Bronchus fibroblast of lung (primary cell): ENCODE measurements at places on chromosomes 16 and 17. TPM values are rescaled to one million over a fixed set of nuclear protein-coding genes. Genes with fewer than 3 reads are reported as not detected.

The ABCC6 gene
- total RNA-seq, result 0.30 TPM in 1 of 2 replicates, not detected in the other

The CDH15 gene
- 0.30 TPM in 1 of 2 replicates, not detected in the other for total RNA-seq

The STX1B gene
- total RNA-seq, result 0.50 and 1.2 TPM in 2 replicates

The CFAP97D1 gene
- total RNA-seq, result not detected in 2 replicates

The CLEC18B gene
- total RNA-seq, result not detected in 2 replicates

The SPATA33 gene
- 5.1 and 7.4 TPM in 2 replicates for total RNA-seq

The CNTD1 gene
- not detected in 2 replicates for total RNA-seq

The KRT39 gene
- not detected in 2 replicates for total RNA-seq

The CD300H gene
- total RNA-seq, result not detected in 2 replicates

The CPHXL2 gene
- not detected in 2 replicates for total RNA-seq

The CMTM2 gene
- total RNA-seq, result not detected in 2 replicates

The C16orf54 gene
- total RNA-seq, result not detected in 2 replicates

The LRRC46 gene
- 0.15 TPM in 1 of 2 replicates, not detected in the other for total RNA-seq

The PRR29 gene
- 0.30 TPM in 1 of 2 replicates, not detected in the other for total RNA-seq

The COX6A2 gene
- total RNA-seq, result not detected in 2 replicates

The CDYL2 gene
- total RNA-seq, result 1.3 and 2.0 TPM in 2 replicates

The DDX28 gene
- total RNA-seq, result 6.4 and 7.7 TPM in 2 replicates

The HOXB5 gene
- total RNA-seq, result 12.3 and 15.8 TPM in 2 replicates
